HepG2 (cell line): ENCODE measurements at places on chromosomes 1 and 21. TPM values are rescaled to one million over a fixed set of nuclear protein-coding genes. Genes with fewer than 3 reads are reported as not detected.

Gene HNRNPCL2
- total RNA-seq = not detected in 2 replicates

DNA sequence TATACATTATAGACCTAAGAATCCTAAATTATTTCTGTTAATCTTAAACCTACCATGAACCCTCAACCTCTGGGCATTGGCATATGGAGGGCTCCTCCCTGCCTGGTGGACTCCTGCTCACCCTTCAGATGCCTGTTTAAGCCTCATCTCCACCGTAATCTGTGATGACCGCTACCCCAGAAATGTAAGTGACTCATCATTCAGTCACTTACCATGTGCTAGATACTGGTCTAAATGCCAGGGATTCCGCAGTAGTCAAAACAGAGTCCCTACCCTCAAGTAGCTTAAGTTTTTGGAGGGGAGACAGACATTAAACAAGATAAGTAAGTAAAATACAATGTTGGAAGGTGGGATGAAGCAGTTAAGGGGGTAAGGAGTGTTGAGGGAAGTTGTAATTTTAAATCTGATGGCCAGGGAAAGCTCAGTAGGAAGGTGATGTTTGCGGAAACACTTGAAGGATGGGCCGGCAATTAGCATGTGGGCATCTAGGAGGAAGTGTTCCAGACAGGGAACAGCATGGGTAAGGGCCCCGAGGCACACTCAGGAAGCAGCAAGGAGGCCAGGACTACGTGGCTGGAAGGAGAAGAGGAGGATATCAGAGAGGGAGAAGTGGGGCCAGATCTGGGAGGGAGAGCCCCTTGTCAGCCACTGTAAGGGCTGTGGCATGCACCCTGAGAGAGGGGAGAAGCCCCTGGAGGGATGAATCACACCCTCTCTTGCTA, 141.7 kb upstream of the HOOK1 start:
- peak overlapping the region; percentile 53 for H3K27ac ChIP-seq
- DNase-seq = peak; percentile 63
- H3K36me3 ChIP-seq = no peaks in the 10 kb centered on the region; the same call in 2 of the 3 replicates
- H3K4me1 ChIP-seq = peaks cover 83% of the 10 kb centered on the region
- no peak overlapping the region for H3K4me3 ChIP-seq

DNA sequence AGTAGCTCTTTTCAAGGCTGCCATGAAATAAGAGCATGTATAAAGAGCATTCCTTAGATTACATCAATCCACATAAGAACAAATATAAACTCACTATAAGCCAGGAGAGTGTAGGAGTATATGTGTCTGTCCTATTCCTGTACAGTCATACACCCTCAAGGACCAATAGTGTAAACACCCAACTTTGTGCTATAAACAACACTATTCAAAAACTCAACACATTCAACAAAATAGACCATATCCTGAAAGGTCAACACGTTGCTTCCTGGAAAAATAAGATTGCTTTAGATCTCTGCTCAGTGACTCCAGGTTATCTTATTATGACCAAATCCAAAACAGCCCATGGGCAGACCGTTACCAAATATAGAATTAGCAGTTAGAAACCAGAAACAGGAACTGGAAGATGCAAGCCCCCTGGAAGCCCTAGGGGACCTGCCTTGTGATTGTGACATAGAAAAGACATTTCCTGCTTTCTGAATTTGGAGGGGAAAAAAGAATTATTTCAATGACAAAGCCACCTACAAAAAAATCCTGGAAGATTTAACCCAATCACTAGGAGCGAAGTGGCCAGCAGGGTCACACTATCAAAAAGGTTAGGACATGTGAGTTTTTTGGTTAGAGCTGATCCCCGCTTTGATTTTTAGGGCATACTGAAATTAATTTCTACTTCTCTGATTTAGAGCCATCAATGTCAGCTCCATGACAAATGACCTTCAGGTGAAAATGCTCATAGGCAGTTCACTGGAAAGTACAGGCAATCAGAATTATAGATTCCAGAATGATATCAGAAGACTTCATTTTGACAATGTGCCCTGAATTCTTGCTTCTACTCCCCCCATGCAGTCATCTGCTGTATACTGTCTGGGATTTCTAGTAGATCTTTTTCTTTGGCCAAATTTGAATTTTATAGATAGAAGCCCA, 59.9 kb downstream of the LRRC8C start:
- H3K36me3 ChIP-seq = no peaks in the 10 kb centered on the region
- DNase-seq = no peak
- no peaks in the 10 kb centered on the region for H3K4me1 ChIP-seq
- no peak overlapping the region for H3K4me3 ChIP-seq

Gene APOBEC4
- total RNA-seq = not detected in 2 replicates

Gene TSPAN2
- total RNA-seq = not detected in 2 replicates

DNA sequence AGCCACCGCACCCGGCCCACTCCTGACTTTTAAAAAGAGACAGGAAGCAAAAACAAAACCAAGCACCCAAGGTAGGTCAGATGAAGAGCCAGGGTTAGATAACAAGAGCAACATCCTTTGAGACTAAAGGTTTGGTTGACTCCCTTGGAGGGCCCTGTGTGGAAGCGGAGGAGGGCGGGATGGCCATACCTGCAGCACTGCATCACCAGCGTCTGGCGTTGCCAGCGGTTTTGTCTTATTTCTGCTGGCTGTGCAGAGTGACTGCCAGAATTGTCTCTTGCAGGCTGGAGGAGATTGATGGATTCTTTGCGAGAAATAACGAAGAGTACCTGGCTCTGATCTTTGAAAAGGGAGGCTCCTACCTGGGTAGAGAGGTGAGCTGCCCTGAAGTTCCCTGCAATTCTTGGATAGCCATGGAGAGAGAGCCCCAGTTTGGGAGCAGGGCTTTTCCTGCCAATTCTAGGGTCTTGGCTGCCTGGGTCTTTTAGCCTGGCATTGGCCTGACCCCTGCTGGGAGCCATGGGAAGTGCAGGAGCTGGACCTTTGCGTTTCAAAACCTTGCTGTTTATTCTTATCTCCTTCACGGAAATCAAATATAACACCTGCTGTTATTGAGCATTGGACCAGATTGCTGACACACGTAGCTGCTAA, 24.0 kb downstream of the QSOX1 start:
- no peak overlapping the region for H3K4me3 ChIP-seq
- no peaks in the 10 kb centered on the region for H3K4me1 ChIP-seq
- no peak overlapping the region for H3K27ac ChIP-seq
- H3K36me3 ChIP-seq = no peaks in the 10 kb centered on the region
- peak; percentile 25 for DNase-seq
- H3K27me3 ChIP-seq = no peaks in the 10 kb centered on the region

DNA sequence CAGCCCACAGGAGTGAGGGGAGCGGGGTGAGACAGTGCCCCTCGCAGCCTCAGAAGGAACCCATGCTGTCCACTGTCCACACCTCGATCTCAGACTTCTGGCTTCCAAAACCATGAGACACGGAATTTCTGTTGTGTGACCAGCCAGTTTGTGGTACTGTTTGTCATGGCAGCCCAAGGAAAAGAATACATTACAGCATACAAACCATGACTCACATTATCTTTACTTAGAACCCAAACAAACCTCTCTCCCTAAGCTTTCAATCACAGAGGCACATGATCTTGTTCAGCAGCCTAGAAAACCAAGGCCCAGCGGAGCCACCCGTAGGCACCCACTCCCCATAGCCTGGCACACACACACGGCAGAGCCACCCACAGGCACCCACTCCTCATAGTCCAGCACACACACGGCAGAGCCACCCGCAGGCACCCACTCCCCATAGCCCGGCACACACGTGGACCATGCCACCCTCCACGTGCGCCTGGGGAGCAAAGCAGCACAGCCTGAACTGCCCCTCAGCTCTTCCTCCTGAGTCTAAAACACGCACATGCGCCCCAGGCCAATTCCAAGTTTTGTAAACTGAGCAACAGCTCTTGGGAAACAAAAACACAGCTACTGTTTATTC, 458 bp upstream of the KRTAP10-4 start:
- no peaks in the 10 kb centered on the region for H3K27me3 ChIP-seq
- H3K4me3 ChIP-seq = no peak overlapping the region
- no peak overlapping the region for H3K27ac ChIP-seq
- H3K36me3 ChIP-seq = no peaks in the 10 kb centered on the region
- peaks cover 32% of the 10 kb centered on the region for H3K4me1 ChIP-seq
- peak; percentile 43 for DNase-seq

Gene OR2L5
- not detected in 2 replicates for total RNA-seq
